Fibroblast of lung (primary cell): ENCODE measurements at places on chromosomes 12 and 14.
A peak's percentile ranks its signal among the peaks of the same experiment; 100 is the strongest.

GRCh38 chr14:61031026-61031425 is 50.0 kb downstream of the SLC38A6 start:
- no peak overlapping the region for H3K4me3 ChIP-seq
- no peak for DNase-seq
- H3K36me3 ChIP-seq = no peaks in the 10 kb centered on the region
- peaks cover 4% of the 10 kb centered on the region for H3K4me1 ChIP-seq

GRCh38 chr14:36450550-36450949 is 69.5 kb downstream of the NKX2-1 start:
- no peak overlapping the region for H3K27ac ChIP-seq
- no peak for DNase-seq
- no peaks in the 10 kb centered on the region for H3K4me1 ChIP-seq
- no peaks in the 10 kb centered on the region for H3K27me3 ChIP-seq

GRCh38 chr12:130695061-130695460 is 21.0 kb downstream of the RIMBP2 start:
- no peak overlapping the region for H3K4me3 ChIP-seq
- no peaks in the 10 kb centered on the region for H3K4me1 ChIP-seq
- no peak overlapping the region for H3K27ac ChIP-seq
- no peaks in the 10 kb centered on the region for H3K27me3 ChIP-seq
- no peaks in the 10 kb centered on the region for H3K36me3 ChIP-seq

- no peak overlapping the region for H3K27ac ChIP-seq
- H3K4me3 ChIP-seq = no peak overlapping the region
- no peaks in the 10 kb centered on the region for H3K4me1 ChIP-seq
- DNase-seq = peak; percentile 27
- H3K27me3 ChIP-seq = no peaks in the 10 kb centered on the region
These were observed 27.3 kb upstream of the CHPT1 start for GRCh38 chr12:101670007-101670671.

DNA sequence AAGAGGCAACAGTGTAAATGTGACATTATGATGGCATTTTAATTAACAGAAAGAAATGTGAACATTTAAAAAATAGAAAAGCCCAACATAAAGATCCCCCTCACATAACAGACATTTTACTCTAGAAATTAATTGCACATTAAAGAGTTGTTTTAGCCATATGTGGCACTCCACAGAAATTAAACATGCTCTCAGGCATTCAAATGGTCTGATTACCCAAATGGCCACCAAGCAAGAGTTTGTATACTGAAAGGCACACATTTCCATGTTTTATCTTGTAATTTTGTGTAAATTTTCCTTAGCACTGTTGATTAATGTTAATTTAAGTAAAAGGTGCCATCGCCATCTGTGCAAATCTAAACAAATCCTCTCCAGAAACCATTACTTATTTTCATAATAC is 43.5 kb downstream of the GTF2A1 start:
- peak overlapping the region; percentile 49 for H3K4me3 ChIP-seq
- no peaks in the 10 kb centered on the region for H3K36me3 ChIP-seq
- H3K27me3 ChIP-seq = no peaks in the 10 kb centered on the region
- H3K4me1 ChIP-seq = peaks cover 4% of the 10 kb centered on the region

GRCh38 chr12:97758586-97758985 is 296.0 kb downstream of the RMST start:
- H3K27ac ChIP-seq = no peak overlapping the region
- H3K27me3 ChIP-seq = no peaks in the 10 kb centered on the region
- DNase-seq = no peak
- H3K4me3 ChIP-seq = no peak overlapping the region

DNA sequence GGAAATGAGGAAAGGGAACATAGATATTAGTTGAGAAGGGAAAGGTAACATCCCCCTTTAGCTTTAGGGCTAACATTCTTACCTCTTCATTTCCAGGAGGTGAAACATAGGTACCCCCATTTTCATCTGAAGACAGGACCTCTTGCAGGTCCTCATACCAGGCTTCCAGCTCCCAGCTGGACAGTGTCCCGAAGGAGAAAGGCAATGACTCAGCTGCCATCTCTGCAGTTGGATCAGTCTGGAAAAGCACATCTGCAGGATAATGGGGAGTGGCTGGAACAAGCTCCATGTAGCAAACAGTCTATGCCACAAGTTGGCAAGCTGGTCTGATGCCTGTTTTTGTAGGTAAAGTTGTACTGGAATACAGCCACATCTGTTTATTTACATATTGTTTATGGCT is 3.1 kb downstream of the DDIT3 start:
- peaks cover 26% of the 10 kb centered on the region for H3K4me1 ChIP-seq
- peak; percentile 55 for DNase-seq
- H3K36me3 ChIP-seq = peaks cover 29% of the 10 kb centered on the region
